ENCODE measurements at places on chromosomes 3 and 15. TPM values are rescaled to one million over a fixed set of nuclear protein-coding genes. Genes with fewer than 3 reads are reported as not detected.

Gene LRRIQ4
- not detected for total RNA-seq

Gene RBP2
- total RNA-seq: not detected

Gene UNC45A
- total RNA-seq: 105 TPM

Gene SLC38A3
- not detected for total RNA-seq

Gene ACSBG1
- not detected for total RNA-seq

Gene PIAS1
- 6.8 TPM for total RNA-seq

Gene ZPLD1
- 2.6 TPM for total RNA-seq

Gene COL6A5
- total RNA-seq: not detected

Gene PDE12
- 12.6 TPM for total RNA-seq

Gene TERC
- total RNA-seq: 118 TPM

Gene RASL12
- total RNA-seq: not detected

Gene FES
- total RNA-seq: 3.2 TPM

Gene MYH15
- under 0.01 TPM for total RNA-seq

Gene PLA2G4D
- total RNA-seq: under 0.01 TPM

Gene RTP4
- total RNA-seq: 0.13 TPM

Gene TMEM108
- not detected for total RNA-seq

Gene SEC62
- 39.2 TPM for total RNA-seq

Gene SLC51A
- 0.26 TPM for total RNA-seq

Gene DAZL
- not detected for total RNA-seq

Gene NMB
- 1.1 TPM for total RNA-seq

Gene CACNA1D
- 0.13 TPM for total RNA-seq

Gene CADM2
- total RNA-seq: 0.26 TPM

All from bronchial epithelial cell (primary cell).